ENCODE measurements at places on chromosomes 2 and 18.

DNA sequence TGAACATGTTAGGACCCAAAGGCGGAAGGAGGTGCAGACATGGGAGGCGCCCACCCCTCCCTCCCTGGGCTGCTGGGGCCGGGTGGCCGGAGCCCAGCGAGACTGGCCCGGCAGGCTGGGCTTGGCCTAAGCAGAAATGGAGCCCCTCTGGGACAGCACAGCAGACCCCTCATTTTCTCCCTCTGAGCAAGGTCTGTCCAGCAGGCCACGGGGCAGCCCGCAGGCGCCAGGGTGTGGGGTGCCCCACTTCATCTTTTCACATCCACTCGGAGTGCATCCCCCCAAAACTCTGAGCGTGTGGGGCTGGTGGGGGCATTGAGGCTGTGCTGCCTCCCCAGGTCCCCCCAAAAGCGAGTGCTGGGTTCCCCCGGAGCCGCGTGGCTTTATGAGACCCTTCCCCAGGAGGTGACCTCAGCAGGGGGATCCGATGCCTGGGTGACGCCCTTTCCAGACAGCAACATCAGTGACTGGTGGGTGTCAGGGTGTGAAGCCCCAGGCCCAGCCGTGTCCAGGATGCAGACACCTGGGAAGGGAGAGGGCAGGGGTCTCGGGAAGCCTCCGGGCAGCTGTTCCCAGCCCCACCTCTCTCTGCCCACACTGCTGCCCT is 36.7 kb upstream of the GPC1 start:
- DNase-seq = no peak

DNA sequence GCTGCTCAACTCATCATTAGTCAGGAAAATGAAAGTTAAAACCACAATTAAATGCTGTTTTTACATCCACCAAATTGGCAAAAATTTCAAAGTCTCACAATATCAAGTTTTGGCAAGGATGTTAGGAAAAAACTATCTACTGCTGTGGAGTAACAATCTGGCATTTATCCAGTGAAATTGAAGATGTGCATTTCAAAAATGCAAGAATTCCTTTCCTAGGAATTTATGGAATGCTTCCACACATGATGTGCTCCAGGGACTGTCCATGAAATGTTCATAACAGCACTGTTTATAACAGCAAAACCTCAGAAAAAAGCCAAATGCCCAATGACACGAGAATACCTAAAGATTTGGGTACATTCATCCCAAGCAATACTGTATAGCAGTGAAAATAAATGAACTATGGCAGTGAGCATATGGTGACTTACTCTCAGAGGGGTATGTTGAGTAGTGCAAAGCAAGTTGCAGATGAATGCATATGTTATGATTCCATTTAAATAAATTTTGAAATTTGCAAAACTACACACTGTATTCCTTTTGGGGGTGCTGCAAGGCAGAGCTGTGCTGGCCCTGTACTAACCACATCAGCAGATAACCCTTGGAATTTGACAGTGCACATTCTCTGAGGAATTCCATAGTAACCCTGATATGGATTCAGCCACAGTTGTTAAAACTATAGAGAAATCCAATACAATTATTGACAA is 41.3 kb upstream of the GYPC start:
- DNase-seq = peak; percentile 61

- no peak for DNase-seq
These were observed 120.2 kb downstream of the TSN start for GRCh38 chr2:121875585-121876185.

DNA sequence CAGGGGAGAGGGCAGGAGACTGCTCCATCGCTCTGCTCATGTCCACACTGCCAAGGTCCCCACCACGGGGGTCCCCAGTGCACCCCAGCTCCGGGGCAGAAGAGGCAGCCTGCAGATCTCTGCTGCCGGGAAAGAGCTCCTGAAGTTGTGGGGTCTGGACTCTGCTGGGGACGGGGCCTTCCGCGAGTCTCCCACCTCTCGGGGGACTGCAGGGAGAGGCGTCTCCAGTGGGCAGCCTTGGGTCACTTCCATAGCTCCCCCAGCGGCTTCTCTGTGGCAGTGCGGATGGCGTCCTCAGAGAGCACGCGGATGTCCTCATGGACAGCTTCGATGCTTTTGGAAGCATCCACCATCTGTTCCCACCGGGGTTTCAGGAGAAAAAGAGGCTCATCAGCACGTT is 10.7 kb downstream of the DTYMK start:
- no peak for DNase-seq

DNA sequence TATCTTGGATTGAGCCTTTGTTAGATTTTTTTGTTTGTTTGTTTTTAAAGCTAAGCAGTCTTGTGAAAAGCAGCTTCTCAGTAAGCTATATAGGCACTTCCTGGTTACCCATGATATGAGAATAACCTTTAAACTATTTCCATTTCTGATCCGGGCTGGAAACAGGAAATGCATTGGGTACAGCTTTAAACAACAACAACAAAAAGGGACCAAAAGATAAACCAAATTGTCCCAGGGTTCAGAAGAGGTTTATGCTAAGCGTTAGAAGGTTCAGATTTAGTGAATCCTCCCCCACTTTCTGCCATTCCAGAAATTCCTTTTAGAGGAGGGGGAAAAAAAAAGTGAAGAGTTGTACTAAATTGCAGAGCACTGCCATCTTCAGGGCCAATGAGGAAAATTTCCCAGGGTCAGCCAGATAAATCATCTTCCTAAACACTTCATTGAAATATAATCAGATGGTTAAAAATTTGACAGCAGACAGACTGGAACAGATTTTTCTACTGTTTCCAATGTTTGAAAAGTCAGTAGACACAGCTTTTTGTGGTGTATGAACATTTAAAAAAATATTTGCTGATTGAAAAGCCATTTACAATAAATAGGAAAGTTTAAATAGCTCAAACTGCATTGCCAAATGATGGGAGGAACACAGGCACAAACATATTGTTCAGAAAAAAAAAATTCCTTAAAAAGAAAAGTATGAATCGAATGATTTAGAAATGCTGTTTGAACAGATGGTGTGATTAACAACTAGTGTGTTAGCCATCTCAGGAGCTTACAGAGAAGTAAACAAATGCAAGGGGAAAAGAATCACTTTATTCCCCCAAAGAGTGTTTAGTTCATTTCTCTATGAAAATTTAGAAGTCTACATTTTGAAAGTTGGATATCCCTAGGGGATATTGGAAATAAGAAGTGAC is 189.9 kb upstream of the TANK start:
- DNase-seq = peak; percentile 75

GRCh38 chr2:73101626-73102256 is 11.0 kb downstream of the RAB11FIP5 start:
- DNase-seq = peak; percentile 29

- no peak for DNase-seq
These were observed 474.5 kb downstream of the TGIF1 start for GRCh38 chr18:3924455-3924854.

DNA sequence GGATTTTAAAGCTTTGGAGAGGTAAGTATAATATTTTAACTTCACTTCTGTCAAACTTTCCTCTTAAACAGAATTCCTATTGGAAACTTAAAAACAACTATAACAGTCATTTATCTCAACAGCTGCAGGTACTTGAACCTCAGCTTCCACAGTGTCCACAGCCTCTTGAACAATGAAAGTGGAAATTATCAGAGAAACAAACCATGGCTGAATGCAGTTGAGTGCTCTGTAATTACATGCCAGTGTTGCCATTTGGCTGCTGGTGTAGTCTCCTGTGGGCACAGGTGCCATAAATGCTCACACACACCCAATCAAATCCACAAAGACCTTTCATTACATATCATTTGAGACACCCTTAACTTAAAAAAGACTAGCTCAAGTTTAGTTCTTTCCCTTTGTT is 125.1 kb downstream of the CPS1 start:
- DNase-seq = no peak

DNA sequence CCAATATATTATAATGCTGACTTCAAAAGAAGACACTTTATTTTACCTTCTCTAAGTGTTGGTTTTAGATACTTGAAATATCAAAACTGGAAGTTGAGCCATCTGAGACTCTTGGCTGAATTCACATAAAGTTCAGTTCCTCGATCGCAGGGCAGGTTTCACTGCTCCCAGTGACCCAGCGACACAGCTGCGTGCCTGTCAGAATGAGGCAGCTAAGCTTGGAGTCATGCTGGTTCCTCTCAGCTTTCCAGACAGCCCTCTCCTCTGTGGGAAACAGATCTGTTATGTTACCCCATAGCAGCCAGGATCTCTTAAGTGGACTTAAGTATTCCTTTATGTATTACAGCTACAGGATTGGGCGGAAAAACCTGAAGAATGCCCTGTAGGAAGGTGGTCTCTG is 142.8 kb upstream of the ALPP start:
- no peak for DNase-seq

GRCh38 chr2:44055664-44056063 is 59.9 kb upstream of the LRPPRC start:
- DNase-seq = no peak

GRCh38 chr2:165055082-165055851 is 99.9 kb upstream of the SLC38A11 start:
- peak; percentile 8 for DNase-seq

DNA sequence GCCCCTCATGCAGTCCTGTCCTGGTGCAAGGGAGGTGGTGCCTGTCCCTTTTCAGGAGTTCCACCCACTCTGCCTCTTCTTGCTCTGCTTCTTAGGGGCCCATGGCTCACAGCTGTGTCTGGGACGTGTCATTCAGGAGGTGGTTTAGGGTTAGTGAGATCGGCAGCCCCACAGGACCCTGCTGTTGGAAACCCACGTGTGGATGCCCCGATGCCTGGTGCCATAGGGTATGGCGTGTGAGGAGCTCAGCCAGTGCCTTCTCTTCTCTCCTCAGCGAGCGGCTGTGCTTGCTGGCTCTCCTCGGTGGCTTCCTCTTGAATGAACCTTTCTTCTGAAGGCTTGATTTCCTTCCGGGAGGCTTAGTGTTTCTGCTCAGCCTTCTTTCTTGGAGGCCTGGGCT is 55.2 kb downstream of the LDLRAD4 start:
- no peak for DNase-seq

GRCh38 chr2:136306836-136307235 is 188.9 kb upstream of the CXCR4 start:
- DNase-seq = no peak

- DNase-seq = no peak
These were observed 650.6 kb downstream of the SATB2 start for GRCh38 chr2:198807131-198807530.

DNA sequence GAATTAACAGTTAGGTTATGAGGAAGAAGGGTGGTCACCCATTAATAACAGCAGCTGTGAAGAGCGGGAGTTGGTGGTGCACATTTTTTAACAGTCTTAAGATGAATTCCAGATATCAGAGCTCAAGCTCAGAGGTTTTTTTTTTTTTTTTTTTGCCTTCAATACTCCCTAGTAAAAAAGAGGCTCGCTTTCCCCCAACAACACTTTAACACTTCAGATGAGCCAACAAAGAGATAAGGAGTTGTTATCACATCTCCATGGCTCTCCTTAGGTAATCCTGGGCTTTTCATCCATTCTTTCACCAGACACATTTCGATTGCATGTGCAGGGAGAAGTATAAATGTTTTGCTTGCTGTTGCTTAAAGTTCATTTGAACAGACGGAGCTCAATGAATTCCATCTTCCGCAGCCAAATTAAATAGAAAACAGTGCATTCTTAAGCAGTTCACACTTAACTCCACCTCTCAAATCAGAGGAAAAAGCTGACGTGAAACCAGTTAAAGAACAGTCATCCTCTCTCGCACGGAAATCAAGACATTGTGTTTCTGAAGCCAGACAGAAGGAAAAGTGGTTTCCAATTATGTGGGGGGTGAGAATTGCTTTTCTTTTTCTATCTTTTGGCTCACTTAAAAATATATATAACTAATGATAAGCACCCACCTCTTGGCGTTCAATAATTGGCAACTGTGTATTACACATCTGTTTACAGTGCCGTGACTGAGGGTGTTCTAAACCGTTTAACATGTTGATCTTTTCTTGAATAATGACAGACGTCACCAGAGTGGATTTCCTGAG is 118.2 kb downstream of the ZNF521 start:
- DNase-seq = peak; percentile 13

DNA sequence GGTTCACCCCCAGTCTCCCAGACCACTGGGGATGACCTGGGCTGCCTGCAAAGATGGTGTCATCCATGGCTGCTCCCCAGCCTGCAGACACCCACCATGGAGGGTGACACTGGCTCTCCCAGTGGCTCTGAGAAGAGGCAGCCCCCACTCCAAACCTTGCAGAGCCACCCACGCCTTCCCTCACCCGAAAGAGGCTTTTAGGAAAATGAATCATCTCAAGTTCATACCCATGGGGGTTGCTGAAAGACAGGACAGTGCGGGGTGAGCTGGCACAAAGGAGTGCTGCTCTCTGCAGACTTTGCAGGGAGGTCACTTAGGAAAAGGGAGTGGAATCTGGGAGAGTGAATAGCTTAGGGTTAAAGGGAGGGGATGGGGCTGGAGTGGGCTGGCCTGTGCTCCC is 36.4 kb downstream of the MPHOSPH10 start:
- DNase-seq = no peak

- DNase-seq = no peak
These were observed 55.2 kb downstream of the EMX1 start for GRCh38 chr2:72972352-72973136.

DNA sequence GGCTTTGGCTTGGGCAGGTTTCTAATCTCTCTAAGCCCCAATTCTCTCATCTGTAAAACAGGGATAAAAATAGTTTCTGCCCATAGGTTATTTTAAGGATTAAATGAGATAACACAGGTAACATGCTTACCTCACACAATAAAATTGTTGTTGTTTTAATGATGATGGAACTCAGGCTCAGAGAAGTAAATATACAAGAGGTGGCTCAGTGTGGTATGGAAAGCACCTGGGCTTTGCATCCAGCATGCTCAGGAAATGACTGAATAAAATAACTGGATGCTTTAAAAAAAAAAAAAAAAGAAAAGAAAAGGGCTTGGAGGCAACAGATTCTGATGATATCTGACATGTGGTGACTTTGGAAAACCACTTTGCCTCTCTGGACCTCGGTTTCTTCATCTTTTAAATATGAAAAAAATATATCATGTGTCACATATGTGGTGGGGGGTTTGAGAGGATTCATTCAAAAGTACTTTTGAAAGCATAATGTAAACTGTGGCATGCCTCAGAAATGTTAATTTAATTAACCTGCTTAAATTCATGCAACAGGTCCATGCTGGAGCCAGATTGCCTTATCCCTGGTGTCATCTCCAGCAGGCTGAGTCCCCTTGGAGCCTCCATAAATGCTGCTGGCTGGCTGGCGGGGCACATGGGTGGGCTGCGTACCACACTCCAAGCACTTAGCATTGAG is 112.8 kb upstream of the CDC42EP3 start:
- no peak for DNase-seq

- DNase-seq = no peak
These were observed 431.6 kb downstream of the PID1 start for GRCh38 chr2:228839421-228839876.

GRCh38 chr2:201574766-201575165 is 68.5 kb downstream of the TMEM237 start:
- DNase-seq = no peak

Measured in RPMI7951 (cell line).